HCT116 (cell line): ENCODE measurements at places on chromosomes 1 and 21.

DNA sequence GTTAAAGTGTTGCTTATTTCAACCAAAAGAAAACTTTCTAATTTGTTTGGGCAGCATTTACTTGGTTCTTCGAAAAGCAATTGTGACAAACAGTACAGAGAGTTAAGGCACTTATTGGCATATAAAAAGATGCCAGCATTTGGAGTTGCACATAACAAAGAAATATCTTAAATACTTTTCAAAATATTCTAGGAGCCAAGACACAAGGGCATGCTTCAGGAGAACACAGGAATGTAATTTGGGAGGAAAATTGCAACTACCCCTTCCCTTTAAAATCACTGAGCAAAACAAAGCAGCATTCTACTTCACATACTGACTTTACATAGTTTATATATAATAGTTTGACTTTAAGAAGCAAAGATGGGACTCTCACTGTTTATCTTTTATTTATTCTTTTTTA is 4.6 kb upstream of the TIE1 start:
- DNase-seq = no peak

- no peak for DNase-seq
Observed at GRCh38 chr1:9238550-9238949, 4.0 kb downstream of the H6PD start.

DNA sequence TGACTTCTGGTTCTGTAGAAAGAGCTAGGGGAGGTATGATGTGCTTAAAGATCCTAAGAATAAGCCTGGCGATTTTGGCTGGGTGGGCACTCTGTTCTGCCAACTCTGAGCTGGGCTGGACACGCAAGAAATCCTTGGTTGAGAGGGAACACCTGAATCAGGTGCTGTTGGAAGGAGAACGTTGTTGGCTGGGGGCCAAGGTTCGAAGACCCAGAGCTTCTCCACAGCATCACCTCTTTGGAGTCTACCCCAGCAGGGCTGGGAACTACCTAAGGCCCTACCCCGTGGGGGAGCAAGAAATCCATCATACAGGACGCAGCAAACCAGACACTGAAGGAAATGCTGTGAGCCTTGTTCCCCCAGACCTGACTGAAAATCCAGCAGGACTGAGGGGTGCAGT is 93.3 kb downstream of the PAPPA2 start:
- DNase-seq = no peak

- peak; percentile 65 for DNase-seq
Observed at GRCh38 chr1:46333300-46334029, 7.1 kb upstream of the NSUN4 start.

- DNase-seq = no peak
Observed at GRCh38 chr1:234503193-234504050, 24.4 kb upstream of the TARBP1 start.
